Stimulated activated CD4-positive, alpha-beta T cell treated with anti-CD3 and anti-CD28 coated beads, Interleukin-15, amount 100 ng/mL, for 48 hours (primary cell): ENCODE measurements at places on chromosomes 4 and X.

DNA sequence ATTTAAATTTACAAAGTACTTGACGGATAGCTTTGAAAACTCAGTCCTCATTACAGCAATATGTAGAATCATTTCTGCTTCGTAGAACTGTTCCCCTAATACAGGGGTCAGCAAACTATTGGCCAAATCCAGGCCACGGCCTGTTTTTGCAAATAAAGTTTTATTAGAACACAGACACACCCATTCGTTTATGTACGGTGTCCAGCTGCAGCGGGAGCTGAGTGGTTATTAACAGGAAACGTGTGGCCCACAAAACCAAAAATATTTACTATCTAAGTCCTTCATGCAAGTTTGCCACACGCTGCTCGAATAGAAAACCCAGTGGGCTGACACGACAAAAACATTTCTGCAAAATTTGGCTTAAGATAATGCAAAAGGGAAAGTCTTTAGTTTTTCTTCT, 146.5 kb downstream of the AFAP1 start:
- DNase-seq: no peak

GRCh38 chrX:148372925-148373324, 127.5 kb upstream of the AFF2 start:
- no peak for DNase-seq

GRCh38 chr4:166301266-166301665, 428.2 kb downstream of the TLL1 start:
- no peak for DNase-seq

DNA sequence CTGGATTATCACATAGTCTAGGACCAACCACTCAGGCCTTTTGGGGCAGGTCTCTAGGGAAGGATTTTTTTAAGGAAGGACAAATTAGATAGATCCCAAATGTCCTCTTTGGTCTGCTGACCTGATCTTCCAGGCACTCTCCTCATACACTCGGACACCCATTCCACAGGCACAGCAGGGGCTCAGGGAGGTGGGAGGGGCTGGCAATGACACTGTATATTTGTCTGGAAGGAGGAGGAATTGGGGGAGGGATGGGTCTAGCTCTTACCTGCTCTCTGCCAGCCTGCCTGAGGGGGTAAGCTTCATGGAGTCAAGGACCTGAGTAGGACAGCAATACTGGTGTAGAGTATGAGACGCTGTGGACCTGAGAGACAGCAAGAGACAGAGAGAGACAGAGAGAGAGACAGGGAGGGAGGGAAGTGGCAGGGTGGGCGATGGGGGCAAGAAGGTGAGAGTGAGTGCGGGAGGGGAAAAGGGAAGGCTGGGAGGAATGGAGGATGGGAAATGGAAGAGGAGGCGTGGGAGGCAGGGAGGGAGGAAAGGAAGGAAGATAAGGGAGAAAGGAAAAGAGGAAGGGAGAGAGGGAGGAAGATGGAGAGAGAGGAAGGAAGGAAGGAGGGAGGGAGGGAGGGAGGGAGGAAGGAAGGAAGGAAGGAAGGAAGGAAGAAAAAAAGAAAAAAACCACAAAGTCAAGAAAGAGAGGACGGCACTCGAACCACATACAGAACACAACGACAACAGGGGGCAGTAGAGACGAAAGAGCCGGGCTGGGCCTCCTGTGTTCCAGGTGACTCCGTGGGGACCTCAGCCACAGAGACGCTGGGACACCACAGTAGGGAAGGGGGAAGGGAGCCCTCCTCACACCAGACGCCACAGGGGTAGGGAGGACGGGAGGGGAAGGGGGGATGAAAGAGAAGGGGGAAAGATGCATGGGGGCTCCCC, 1.8 kb downstream of the IQSEC2 start:
- no peak for DNase-seq

DNA sequence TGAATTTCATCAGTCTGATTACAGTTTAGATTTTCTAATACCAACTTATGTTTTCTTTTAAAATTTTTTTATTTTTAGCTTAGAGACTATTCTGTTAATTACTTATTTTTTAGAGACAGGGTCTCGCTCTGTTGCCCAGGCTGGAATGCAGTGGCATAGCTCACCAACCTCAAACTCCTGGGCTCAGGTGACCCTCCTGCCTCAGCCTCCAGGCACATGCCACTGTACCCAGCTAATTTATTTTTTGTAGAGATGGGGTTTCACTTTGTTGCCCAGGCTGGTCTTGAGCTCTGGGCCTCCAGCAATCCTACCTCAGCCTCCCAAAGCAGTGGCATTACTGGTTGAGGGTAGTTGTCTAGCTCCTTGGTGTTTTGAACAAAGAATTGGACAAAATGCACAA, 102.0 kb downstream of the KLHL8 start:
- no peak for DNase-seq

DNA sequence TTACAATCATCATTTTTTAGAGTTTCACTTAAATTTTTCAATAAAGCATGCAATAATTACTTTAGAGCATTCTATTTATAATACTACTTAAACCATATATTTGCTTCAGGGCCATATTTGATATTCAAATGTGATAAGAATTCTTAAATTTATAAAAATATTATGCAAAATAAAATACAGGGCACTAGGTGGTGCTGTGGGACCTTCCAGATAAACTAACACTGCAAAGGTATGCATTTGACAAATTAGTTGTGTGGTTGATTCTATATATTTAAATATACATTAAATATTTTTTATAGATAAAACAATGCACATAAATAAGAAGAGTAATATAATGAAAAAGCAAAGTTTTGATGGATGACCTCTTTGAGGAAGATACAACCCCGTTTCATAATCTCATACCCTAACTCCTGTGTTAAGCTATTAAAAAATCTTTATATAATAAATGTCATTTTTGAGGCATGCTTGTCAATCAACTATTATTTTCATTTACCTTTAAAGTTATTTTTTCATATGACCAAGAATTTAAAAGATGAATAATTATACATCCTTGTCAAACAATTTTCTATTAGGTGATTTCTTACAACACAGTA, 128.4 kb downstream of the REELD1 start:
- no peak for DNase-seq
